ENCODE measurements at places on chromosomes 4 and X.

DNA sequence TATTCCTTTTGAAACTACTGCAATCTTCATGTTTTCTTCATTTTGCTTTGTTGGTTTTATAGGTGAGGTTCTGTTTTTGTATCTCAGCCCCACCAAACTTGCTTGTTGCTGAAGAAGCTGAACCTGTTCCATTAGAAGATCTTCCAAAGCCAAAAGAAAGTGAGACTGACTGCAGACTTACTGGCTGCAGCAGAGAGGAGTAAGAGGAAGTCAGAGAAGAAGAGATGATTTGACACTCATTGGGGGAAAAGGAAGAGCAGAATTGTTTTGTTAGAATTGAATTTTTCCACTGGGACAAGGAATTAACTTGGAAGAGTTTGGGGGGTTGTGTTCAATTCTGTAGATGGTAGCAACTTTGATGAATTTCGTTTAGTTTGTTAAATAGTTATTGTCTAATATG lies 3.1 kb downstream of the TEX13D start:
- no peak for DNase-seq

DNA sequence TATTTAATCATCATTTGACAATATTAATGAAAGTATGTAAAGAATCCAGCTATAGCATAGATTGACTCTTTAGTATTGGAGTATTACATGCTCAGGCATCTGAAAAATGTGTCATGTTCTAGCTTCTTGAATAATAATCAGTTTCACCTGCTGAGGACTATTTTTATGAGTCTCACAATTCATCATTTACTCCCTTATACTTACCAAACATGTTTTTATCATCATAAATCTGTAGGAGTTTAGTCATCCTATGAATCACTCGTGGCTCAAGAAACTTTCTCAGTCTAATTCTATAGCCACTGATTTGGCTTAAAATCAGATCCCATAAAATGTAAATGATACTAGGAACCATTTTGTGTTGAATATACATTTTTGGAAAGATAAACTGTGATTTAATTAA lies 1616.1 kb downstream of the C4orf33 start:
- no peak for DNase-seq

- DNase-seq, result no peak
Observed at GRCh38 chrX:116306218-116306617, 130.2 kb upstream of the SLC6A14 start.

- no peak for DNase-seq
Observed at GRCh38 chr4:76620723-76621468, 185.9 kb downstream of the SHROOM3 start.

GRCh38 chr4:169225058-169225751 lies 45.6 kb downstream of the SH3RF1 start:
- no peak for DNase-seq

GRCh38 chr4:110475881-110476818 lies at the start of gene ENPEP:
Gene ENPEP, plus strand, starts transcription at chr4:110476155. Its CDS starts 260 bp downstream, at chr4:110476415.
- DNase-seq, result no peak

- no peak for DNase-seq
Observed at GRCh38 chrX:130084631-130085237, 25.6 kb downstream of the ELF4 start.

GRCh38 chr4:158094413-158095134 lies 78.3 kb downstream of the GASK1B start:
- DNase-seq, result no peak

- DNase-seq, result no peak
Observed at GRCh38 chr4:130131536-130131935, 1035.6 kb downstream of the C4orf33 start.

DNA sequence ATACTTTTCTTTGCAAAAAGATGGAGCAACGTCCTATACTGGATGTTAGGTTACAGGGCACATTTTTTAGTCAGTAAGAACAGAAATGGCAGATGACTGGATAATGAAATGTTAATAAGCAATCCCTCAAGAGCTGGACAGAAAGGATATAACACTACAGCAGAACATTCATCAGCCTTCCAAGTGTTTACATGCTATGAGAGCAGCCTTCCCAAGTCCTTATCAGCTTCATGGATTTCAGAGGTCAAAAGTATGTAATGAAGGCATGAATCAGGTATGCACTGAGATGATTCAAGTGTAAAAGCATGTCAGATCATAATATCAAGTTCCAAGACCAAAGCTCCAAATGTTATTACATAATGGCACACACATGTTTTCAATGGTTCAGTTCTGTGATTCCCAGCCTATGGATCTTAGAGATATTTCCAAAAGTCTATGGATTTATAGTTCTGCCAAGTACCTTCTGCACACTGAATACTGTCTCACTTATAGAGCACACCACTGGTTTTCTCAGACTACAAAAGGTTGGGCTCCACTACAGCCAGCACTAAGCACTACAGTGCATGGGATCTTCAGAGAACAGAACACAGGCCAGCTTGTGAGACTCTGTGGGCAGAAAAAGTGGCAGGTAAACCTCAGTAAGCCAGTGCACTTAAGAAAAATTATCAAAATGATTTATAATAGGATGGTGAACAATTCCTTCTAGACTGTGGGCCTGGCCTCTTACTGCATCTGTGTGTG lies 49.2 kb downstream of the GPC4 start:
- no peak for DNase-seq

DNA sequence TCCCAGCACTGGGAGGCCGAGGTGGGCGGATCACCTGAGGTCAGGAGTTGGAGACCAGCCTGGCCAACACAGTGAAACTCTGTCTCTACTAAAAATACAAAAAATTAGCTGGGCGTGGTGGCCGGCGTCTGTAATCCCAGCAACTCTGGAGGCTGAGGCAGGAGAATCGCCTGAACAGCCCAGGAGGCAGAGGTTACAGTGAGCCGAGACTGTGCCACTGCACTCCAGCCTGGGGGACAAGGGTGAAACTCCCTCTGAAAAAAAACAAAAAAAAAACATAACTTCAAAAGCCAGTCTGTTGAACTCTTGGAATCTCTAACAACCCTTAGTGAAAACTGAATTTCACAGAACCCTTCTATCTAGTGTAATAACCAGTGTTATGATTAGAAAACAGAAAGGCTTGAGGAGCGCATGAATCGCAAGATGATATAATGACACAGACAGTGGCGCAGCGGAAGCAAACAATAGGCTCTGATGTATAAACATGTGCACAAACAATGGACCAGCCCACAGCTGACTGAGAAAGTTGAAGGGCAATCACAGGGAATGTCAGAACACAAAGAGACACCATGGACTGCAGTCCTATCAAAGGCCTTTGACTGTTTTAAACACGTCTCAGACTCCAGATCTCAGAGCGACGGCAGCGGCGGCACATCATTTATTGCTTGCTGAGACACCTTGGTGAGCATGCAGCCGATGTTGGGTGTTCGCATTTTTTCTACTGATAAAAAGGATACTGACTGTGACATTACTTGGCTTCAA lies 81.6 kb downstream of the NSUN7 start:
- no peak for DNase-seq

GRCh38 chrX:16772460-16772859 lies 13.8 kb upstream of the TXLNG start:
- DNase-seq, result no peak

- DNase-seq, result no peak
Observed at GRCh38 chr4:28373601-28374000, 1513.0 kb downstream of the STIM2 start.

DNA sequence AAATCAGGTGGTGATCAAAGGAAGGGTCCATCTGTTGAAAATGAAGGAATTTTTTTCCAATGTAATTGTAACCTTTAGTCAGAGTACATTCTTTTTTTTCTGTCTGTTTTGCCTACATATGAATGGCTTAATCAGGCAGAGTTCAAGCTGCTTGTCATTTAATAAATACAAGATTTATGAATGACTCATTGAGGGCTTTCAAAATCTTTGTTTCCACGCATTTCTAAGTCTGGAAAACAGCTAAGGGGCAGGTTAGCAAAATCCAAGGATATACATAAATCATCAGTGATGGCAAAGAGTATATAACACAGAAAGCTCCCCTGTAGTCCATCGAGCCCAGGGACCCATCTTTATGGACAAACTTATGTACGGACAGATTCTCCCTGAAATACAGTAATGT lies 1.8 kb downstream of the CA5B start:
- no peak for DNase-seq

DNA sequence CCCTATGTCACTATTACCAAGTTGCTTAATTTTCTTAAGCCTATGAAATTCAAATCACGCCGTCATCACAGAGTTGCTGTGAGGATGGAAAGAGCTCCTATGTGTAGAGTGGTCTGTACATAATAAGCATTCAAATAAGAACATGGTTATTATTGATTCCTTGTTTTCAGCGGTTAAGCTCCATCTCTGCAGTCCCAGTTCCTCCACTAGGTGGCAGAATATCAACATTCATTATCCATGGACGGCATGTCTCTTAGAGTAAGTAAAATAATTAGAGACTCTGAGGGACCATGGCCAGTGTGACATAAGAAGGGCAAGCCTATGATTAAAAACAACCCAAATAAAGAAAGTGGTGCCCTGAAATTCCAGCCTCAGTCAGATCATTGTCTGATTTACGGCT lies 132.5 kb upstream of the NHS start:
- DNase-seq, result no peak

DNA sequence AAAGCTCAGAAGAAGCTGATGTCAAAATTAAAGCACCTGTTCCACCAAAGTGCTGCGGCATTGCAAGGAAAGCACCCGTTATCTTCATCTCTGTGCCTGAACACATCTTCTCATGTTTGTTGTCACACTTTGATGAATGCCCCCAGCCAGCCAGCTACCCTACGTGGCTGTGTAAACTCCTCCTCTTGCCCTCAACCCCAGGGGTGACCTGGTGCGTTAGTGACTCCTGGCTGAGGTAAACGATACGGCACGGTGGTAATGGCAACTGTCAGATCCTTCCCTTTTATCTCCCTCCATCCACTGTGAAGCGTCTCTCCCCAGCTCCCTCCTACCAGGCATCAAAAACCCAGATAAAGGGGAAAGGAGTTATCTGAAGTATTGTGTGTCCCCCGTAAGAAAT lies 90.6 kb upstream of the WWC2 start:
- DNase-seq, result no peak

- no peak for DNase-seq
Observed at GRCh38 chrX:143536176-143536575, 18.9 kb upstream of the SPANXN3 start.

DNA sequence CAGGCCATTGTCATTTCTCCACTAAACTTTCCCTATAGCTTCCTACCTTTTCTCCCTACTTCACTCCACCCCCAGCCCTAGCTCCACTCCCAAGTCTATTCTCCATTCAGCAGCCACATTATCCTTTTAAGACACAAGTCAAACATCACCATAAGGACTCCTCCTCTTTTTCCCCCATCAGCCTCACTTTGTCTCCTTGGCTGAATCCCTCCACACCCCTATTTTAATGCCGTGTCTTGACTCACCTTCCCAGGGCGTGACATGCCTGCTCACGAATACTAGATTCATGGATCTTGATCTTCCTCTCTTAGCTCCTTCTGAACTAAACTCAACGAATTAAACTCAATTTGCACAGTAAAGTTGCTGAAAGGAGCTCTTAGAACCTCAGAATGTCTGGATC lies 281.9 kb downstream of the PTTG2 start:
- no peak for DNase-seq

GRCh38 chrX:133677123-133678063 lies 262.1 kb upstream of the GPC4 start:
- no peak for DNase-seq

GRCh38 chr4:174749091-174749490 lies 80.0 kb downstream of the GLRA3 start:
- no peak for DNase-seq

DNA sequence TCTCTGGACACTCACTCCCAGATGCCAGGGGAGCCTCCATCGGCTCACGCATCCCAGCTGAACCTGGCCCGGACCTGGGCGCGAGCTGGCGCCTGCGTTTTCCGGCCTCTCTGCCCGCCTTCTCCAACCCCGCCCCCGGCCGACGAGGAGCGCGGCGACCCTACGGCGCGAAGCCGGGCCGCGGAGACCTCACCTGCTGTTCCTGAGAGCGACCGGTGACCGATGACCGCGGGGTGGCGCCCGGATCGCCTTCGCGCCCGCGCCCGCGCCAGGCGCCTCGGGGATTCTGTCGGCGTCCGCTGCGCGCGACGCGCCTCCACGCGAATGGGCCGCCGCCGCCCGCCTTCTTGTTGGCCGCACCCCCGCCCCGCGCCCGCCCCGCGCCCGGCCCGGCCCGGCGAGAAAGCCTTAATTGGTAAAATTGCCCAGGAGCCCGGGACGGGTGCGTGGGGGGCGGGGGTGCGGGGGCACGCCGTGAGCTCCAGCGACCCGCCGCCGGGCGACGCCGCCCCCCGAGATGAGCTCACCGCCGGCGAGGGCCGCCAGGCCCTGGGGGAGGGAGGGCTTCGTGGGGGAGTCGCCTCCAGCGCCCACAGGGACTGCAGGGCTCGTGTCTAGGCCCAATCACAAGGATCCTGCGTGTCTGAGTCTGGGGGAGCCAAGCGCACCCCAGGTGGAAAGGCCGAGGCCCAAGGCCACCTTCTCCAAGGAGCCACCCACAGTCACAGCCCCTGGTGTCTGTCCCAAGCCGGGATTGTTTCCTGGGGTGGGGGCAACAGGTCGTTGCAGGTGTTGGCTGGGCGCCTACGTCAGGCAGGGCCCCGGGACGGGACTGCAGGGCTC lies at the start of gene FLNA:
Gene FLNA, minus strand, starts transcription at position 322 of the 843 bp plus-strand sequence. CDS start 3,389 bp downstream, outside the sequence.
- DNase-seq, result no peak

- DNase-seq, result no peak
Observed at GRCh38 chr4:54423066-54423465, 194.0 kb downstream of the PDGFRA start.

- peak; percentile 33 for DNase-seq
Observed at GRCh38 chrX:69285881-69286564, 120.8 kb upstream of the PJA1 start.

DNA sequence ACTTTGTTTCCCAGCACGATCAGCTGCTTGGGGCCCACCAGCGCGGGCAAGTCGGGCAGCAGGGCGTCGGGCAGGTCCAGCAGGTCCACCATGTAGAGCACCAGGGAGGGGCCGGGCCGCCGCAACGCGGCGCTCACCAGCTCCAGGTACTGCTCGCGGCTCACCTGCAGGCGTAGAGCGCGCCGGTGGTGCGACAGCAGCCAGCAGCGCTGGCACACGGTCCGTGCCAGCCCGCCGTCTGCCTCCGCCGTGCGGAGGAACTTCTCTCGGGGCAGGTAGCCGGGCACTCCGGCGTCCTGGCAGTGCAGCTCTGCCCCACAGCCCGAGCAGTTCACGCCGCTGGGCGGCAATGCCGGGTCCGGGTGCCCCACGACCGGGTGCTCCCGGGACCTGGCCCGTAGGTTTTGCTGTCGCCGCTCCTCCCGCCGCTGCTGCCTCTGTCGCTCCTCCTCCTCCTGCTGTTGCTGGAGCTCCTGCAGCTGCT lies 527 bp downstream of the NOA1 start:
- peak; percentile 27 for DNase-seq

DNA sequence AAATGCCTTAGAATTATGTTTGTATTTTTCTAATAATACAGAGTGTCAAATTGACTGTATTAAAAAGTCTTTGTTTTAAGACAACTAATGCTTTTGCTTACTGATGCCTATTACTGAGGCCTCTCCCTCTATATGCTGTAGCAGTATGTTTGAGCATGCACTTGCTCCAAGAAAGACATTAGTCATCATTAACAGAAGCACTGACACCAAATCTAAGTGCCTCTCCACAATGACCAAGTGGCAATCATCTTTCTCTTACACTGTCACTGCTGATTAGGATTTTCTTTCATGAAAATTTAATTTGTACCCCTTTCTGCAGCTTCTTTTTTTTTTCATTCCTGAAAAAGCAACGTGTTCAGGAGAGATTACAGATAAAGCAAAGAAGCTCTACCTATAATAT lies 11.1 kb upstream of the MAB21L2 start:
- no peak for DNase-seq
